ENCODE measurements at places on chromosomes 2 and 18. TPM values are rescaled to one million over a fixed set of nuclear protein-coding genes. Genes with fewer than 3 reads are reported as not detected.

GRCh38 chr2:182182436-182182835 lies 196.8 kb downstream of the PPP1R1C start:
- no peak for DNase-seq

- DNase-seq: no peak
Observed at GRCh38 chr18:60775978-60776377, 403.4 kb upstream of the MC4R start.

- no peak for DNase-seq
Observed at GRCh38 chr2:77579076-77579769, 57.0 kb upstream of the LRRTM4 start.

Gene SCTR
- not detected for total RNA-seq

DNA sequence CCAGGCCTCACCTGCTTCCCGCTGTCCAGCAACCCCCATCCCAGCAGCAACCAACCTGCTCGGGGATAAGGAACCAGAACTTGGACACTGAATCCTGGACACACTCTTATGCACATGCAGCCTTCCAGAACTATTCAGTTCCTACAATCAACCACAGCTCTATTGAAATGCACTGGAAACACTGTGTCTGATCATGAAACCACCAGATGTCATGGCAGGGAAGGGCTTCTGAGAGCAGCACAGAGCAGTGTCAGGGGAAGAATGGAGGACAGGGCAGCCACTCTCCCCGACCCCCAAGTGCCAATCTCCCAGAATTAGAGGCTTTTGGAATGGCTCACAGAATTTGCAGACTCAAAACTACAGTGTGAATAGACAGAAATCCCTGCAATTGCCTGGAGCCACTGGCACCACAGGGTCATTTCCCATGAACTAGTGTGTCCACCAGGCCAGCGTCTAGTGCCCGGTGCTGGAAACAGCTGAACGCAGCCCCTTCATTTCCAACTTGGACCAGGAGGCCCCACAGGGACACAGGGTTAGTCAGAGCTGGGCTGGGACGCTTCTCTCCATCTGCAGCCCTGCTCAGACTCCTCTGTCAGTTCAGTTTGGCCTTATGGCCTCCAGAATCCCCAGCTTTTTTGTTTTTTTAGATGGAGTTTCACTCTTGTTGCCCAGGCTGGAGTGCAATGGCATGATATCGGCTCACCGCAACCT lies 25.5 kb downstream of the MRPL35 start:
- no peak for DNase-seq

Gene FBXO41
- total RNA-seq: 34.9 TPM

DNA sequence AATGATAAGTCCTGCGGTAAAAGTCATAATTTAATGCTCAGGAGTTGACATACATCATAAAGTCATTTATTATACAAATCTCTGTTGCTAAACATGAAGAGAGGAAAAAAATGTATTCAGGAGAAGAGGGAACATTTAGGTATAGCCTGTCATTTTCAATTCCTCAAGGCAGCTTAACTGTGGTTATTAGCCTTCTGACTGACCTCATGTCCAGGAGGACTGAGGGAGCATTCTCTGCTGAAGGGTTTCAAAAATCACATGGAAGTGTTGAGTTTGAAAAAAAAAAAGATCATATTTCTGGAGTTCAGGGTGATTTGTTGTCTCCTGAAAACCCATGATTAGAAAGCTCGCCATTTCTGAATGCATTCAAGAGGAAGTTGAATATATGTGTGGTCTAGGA lies 1371.1 kb upstream of the LRRTM1 start:
- no peak for DNase-seq

Gene EHBP1
- 89.9 TPM for total RNA-seq

- DNase-seq: no peak
Observed at GRCh38 chr2:212970132-212970531, 181.3 kb downstream of the IKZF2 start.

Gene CHRNG
- not detected for total RNA-seq

DNA sequence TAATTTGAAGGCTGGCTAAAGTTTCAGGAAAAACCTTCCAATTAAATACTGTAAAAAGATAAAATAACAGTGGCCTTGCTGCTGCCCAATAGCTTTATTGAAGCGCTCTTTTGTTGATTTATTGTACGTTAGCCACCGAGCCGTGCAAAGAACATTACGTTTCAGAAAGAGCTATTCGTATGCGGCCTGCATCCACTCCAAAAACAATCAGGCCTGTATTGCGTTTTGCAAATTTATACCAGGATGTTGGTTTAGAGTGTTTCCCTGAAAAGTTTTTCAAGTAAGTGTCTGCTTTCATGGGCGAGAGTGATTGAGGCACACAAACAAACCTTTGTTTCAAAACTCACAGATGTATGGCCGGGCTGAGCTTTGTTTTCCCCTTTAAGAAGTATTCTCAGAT lies 257.2 kb upstream of the SALL3 start:
- DNase-seq: no peak

Gene SLC14A1
- total RNA-seq: not detected

DNA sequence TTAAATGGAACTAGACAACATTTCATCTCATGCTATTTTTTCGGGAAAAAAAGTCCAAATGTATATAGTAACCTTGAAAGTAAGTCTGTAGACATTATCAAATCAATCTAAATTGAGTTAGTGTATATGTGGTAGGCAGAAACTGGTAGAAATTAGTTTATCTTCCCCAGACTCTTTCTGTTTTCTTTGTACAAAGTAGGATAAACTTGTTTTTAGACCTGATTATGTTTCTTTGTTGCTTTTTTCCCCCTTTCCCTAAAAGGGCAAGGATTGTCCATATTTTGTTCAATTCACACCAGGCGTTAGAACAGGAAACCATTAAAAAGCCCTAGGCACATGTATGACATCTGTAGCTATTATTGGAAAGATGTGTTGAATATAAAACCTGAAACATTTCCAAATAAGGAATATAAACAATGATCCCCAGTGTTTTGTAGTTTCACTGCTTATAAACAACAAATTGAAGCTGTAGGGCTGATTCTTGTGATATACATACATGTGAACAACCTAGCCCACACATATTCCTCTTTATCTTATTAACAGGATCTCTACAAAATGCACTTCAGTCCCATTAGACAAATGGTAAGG lies 528.3 kb downstream of the PARD3B start:
- no peak for DNase-seq

- no peak for DNase-seq
Observed at GRCh38 chr2:120254178-120254577, 1.5 kb downstream of the RALB start.

Gene SNORC
- 14.0 TPM for total RNA-seq

DNA sequence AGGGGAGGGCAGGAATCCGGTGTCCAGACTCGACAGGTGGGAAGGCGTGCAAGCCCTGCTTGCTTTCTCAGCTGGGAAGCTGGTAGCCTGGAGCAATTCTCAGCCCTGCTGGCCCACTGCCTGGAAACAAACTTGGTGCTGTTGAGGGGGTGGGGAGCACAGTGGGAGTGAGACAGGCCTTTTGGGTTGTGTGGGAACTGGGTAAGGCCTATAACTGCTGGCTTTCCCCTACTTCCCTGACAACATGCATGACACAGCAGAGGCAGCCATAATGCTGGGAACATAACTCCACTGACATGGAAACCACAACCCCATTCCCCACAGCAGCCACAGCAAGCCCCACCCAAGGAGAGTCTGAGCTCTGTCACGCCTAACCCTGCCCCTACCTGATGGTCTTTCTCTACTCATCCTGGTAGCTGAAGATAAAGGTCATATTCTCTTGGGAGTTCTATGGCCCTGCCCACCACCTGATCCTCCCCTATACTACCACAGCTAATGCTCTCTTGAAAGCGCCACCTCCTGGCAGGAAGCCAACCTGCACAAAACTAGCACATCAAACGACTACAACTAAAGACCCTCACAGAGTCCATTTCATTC lies 122.9 kb upstream of the ACVR1C start:
- DNase-seq: no peak

DNA sequence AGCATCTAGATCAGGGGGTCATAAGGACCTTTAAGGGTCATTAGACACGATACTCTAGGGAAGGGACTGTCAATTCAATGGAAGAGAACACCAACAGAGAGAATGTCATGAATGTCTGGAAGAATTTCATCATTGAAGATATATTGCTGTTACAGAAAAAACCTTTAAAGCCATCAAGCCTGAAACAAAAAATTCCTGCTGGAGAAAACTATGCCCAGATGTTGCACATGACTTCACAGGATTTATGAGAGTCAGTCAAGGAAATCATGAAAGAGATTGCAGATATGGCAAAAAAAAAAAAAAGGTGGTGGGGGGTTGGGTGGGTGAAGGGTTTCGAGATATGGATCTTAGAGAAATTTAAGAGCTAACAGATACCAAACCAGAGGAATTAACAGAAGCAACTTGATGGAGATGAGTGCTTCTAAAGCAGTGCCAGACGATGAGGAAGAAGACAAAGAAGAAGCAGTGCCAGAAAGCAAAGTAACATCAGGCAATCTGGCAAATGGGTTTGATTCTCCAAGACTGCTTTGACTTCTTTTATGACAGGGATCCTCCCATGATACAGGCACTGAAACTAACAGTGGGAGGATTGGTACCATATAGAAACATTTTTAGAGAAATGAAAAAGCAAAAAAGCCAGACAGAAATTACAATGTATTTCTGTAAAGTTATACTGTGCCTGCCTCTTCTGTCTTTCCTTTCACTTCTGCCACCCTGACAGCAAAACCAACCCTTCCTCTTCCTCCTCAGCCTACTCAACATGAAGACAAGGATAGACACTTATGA lies 28.5 kb downstream of the MAP4K3 start:
- DNase-seq: no peak

GRCh38 chr2:96145036-96145847 lies at the start of gene DUSP2:
DUSP2 (minus strand) TSS chr2:96145440; CDS start chr2:96145354, 86 bp downstream.
- DNase-seq: peak; percentile 57

- no peak for DNase-seq
Observed at GRCh38 chr2:767440-767839, 90.2 kb upstream of the TMEM18 start.

GRCh38 chr2:35080231-35080910 lies 1275.2 kb upstream of the CRIM1 start:
- DNase-seq: no peak

Gene FEV
- not detected for total RNA-seq

- no peak for DNase-seq
Observed at GRCh38 chr2:158325031-158325781, 131.3 kb downstream of the CCDC148 start.

DNA sequence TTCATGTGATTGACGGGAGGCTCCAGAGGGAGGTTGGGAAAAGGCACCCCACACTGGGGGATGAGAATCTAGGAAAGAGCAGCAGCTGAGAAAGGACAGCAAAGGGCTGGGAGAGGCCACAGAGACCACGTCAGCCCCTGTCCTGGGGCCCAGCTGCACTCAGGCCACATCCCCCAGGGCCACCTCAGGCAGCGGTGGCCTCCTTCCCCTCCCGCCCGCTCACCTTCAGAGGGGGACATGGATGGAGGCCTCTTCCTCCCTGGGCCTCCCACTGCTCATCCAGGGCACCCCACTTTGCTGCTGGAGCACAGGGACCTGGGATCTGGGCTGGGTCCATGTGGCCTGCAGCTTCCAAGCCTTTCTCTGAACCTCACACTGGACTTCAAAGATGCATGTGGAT lies 199.8 kb upstream of the HDAC4 start:
- DNase-seq: no peak

DNA sequence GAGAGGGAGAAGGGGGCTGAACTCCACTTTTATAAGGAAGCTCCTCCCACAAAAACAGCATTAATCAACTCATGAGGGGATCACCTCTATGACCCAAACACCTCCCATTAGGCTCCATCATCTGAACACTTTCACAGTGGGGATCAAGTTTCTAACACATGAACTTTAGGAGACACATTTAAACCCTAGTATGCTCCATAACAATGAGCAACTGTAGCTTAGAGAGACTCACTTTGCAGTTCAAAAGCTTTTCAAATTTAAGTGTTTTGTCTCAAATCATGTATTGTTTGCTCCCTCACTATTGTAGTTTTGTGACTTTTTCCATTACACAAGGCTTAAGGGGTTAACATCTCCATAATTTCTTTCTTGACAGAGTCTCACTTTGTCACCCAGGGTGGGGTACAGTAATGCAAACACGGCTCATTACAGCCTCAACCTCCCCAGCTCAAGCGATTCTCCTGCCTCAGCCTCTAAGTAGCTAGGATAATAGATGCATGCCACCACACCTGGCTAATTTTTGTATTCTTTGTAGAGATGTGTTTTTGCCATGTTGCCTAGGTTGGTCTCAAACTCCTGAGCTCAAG lies 352.7 kb upstream of the CDH20 start:
- no peak for DNase-seq

GRCh38 chr2:238290715-238291549 lies 2.5 kb upstream of the PER2 start:
- DNase-seq: no peak

Gene CGREF1
- total RNA-seq: 4.0 TPM

Gene GPR55
- total RNA-seq: not detected
